Activated CD4-positive, alpha-beta T cell treated with anti-CD3 and anti-CD28 coated beads for 48 hours (primary cell): ENCODE measurements at places on chromosomes 11 and 22.
A peak's percentile ranks its signal among the peaks of the same experiment; 100 is the strongest.

DNA sequence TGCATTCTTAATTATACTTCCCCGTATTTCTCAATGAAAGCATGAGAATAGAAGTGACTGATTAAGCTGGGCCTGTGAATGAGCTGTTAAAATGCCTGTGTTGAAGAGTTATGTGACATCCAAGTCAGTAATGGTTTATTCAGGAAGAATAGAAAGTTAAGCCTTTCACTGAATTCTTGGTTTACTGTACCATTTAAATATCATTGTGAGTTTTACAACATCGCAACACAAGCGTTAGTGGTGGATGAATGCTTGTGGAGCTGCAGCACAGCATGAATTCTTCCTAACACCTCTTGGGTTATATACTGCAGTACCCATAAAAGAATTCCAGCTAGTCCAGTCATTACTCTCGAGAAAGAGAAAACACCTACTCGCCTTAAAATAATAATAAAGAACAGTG is 257.8 kb downstream of the JRKL start:
- DNase-seq: no peak

- no peak for DNase-seq
These were observed 7.8 kb downstream of the SSH3 start for GRCh38 chr11:67311051-67311555.

- DNase-seq: no peak
These were observed 19.0 kb downstream of the PSMD13 start for GRCh38 chr11:255816-256215.

GRCh38 chr11:116927163-116927974 is 89.9 kb upstream of the APOA1 start:
- peak; percentile 65 for DNase-seq

DNA sequence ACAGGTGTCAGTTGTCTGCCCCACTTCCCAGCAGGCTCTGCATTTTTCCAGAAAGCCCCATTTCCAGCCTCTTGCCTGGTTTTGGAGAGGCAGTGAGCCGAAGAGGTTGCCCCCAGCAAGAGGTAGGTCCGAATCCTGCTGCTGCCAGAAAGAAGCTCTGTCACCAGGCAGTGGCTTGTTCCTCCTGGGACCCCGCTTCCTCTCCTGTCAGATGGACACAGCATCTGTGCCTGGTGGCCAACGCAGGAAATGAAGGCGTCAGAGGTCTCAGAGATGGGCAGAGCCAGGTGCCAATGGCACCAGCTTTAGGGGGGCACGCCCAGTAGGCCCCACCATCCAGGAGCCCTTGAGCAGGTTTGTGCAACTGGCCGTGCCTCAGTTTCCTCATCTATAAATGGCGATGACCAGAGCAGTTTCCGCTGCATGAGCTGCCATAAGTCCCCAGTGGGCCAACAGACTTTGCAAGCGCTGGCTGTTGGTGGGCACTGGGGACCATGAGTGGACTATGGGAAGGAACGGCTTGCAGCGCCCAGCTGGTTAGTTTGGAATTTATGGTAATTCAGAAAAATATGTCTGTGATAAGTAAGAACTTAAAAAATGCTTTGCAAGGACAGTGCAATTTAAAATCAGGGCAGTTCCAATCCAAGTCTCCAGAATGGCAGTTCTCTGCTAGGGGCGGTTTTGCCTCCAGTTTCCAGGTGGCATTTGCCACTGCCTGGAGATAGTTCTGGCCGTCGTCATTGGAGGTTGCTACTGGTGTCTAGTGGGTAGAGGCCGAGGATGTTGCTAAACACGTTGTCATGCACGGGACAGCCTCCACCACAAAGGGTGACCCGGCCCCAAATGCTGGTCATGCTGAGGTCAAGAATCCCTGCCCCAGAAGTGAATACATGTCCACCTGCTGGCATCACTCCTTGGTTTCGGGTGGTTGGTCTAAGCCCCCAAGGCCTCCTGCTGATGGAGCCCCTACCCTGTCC is 2.3 kb upstream of the OSBPL5 start:
- DNase-seq: no peak

GRCh38 chr11:131840545-131840944 is 470.1 kb downstream of the NTM start:
- DNase-seq: no peak

GRCh38 chr11:17979770-17980371 is 33.0 kb downstream of the SERGEF start:
- peak; percentile 33 for DNase-seq

- DNase-seq: no peak
These were observed 142.7 kb downstream of the LRRC4C start for GRCh38 chr11:41316751-41317150.

DNA sequence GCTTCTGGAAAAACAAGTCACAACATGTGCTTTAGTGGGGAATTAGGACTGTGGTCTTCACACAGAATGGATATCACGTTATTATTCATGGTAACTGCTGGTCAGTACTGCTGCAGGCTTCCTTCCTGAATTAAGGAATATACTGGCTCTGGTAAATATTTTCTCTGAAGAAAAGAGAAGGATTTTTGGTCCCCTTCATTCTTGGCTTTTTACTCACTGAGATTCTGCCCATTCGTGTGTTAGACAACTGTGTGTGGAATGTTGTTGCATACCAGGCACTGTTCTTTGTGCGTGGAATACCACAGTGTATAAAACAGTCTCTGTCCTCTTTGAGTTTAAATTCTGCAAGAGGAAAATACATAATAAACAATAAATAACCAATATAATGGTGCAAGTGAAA is 80.3 kb downstream of the ALX4 start:
- DNase-seq: no peak

DNA sequence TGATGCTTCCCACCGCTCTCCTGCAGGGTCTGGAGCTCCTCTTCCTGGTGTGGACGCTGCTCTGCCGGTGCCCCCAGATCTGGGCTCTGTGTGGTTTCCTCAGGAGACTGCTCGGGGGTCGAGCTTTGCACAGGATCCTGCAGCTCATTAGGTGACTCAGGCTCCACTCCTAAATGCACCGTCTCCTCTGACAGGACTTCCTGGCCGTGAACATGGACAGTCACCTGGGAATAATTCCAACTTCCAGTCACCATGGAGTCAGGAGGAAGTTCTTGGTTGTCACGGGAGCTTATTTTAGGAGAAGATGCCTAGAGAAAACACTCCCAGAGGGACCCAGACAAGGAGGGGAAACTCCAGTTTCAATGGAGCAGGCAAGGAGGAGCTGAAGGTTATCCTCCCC is 11.9 kb downstream of the ZNF202 start:
- DNase-seq: no peak

- DNase-seq: peak; percentile 91
These were observed 27.7 kb downstream of the CACNA1I start for GRCh38 chr22:39598017-39598965.

DNA sequence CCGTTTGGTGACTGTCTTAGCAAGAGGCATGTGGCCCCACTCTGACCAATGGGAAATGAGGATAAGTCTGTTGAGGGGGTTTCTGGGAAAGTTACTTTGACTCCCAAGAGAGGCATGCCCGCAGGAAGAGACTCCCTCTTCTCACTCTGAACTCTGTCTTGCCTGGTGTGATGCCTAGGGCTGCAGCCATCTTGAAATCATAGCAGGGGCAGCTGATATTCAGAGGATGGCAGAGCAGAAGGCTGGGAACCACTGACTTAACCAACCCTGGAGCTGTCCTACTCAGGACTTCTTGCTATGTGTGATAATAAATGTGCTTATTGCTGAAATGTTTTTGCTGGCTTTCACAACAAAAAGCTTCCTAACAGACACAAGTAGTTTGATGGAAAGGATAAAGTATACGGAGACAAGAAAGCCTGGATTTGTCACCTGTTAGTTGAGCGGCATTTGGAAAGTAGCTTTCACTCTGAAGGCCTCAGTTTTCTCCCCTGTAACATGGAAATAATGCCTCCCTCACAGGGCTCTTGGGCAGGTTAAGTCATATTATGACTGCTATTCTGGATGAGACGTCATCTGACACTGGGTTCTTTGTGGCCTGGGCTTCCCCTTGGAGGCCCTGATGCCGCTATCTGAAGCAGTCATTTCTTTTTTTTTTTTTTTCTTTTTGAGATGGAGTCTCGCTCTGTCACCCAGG is 128.5 kb downstream of the CEP164 start:
- DNase-seq: peak; percentile 57

DNA sequence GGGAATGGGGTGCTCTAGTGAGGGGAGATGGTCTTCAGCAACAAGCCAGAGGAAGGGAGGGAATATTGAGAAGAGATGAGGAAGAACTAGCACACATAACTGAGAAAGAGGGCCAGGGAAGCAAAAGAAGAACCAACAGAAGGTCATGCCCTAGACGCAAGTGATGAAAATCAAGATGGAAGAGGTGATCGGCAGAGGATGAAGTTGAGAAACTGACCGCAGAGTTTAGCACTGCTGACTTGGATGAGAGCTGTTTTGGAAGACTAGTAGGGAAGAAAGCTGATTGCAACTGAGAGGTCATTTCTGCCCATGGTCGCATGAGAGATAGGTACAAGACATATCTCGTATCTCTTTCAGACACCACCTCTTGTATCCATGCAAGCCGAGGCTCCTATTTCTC is 2.9 kb downstream of the SPINDOC start:
- DNase-seq: no peak

GRCh38 chr11:4454021-4454420 is 4.9 kb downstream of the OR52K2 start:
- DNase-seq: no peak

GRCh38 chr22:20552443-20553401 is 45.3 kb downstream of the MED15 start:
- DNase-seq: no peak

DNA sequence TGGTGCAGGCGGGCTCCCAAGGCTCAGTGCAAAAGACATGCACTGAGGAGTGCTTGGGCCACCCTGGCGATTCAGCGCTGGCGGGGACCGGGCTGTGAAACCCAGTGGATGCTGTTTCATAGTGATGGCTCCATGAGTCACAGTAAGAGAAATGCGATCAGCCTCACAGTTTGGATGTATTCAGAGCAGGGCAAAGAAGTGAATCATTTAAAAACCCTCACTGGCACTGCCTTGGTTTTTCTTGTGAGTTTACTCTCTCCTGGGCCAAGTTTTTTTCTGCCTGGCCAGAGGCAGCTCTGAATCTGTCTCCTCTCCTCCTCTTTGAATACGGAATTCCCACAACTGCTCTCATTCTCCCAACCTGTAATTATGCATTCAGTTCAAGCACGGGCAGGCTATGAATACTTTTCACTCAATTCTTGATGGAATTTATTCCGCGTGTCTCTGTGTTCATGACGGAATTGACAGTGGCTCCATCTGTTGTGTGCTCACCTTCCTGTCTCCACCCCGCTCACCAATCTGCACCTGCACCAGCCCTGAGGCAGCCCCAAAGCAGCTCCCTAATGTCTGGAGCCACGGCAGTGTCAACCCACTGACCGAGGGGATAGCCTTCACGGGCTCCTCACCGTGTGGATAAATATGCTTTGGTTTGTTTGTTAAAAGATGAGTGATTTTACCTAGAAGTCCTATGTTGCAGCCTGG is 14.9 kb downstream of the ADAMTS8 start:
- DNase-seq: peak; percentile 51

DNA sequence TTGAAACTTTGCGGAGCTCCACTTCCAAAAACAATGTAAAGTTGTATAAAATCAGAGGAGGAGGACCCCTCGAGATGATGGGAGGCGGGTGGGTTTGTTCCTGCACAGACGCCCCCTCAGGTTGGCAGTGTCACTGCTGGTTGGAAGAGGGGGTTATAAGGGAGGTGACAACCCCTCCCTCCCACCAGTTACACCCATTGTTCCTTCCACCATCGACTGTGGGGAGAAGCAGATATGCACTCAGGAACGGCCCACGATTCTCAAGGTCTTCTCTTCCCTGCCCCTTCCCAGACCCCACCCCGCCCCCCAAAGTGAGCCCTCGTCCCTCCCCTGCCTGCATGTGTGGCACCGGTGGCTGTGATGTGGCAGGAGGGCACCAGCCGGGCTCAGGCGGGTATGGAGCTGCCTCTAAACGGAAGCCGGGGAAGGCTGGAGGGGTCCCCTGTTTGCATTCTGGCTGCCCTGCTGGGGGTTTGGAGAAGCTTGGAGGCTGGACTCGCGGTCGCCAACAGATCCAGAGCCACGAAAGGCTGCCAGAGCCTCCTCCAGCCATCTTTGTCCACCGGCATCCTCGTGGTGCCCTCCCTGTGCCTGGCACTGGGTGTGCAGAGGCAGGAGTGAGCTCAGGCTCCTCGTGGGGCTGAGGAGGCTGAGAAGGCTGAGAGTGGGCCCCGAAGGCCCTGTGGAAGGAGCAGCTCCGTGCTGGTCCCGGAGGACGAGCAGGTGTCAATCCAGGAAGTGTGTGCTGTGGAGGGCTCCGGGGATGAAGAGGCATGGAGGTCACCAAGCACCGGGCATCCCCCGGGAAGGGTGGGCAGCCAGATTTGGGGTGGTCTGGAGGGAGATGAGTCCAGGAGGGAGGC is 778 bp downstream of the KDELR3 start:
- DNase-seq: no peak

DNA sequence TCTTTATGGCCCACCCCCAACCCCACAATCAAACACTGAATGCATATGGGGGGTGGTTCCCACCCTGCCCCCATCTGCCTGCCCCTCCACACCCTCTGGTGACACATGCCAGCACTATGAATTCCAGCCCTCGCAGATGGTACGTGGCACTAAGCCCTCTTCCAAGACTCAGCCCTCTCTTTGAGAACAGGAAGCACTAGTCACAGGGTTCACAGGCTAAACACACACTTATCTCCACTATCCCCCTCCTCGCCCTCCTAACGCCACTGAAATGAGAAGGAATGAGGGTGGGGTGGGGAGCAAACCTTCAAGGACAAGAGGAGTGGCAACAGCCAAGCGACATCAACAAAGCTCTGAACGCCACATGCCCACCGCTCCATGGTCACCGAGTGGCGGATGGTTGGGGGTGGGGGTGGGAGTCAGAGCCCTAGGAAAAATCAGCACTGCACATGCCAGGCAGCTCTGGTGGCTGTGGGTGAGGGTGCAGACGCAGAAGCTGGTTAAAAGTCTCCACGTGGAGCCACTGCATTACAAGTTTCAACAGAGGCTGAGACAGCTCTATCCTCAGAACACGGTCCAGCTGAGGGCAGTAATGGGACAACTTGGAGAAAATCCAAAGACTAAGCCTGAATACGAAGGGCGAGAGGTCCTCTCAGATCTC is 33.6 kb downstream of the TMEM184B start:
- DNase-seq: no peak

DNA sequence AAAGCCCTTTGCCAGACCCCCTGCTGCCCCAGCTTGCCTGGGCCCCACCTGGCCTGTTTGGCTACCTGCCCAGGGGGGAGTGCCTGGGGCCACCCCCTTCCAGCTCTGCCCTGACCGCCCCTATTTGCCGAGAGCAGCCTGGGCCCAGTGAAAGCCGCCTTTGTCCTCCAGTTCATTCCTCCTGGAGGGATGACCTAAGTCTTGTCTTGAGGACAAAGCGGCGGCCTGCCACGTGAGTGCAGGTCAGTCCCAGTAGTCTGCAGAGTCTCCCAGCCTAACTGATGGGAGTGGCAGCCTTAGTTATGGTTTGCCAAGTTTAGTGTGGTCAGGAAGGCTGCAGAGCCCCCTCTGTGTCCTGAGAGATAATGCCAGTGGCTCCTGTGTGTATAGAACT is 115.9 kb upstream of the CRYBB3 start:
- DNase-seq: no peak

- no peak for DNase-seq
These were observed 13.5 kb upstream of the HMOX1 start for GRCh38 chr22:35367331-35367886.

DNA sequence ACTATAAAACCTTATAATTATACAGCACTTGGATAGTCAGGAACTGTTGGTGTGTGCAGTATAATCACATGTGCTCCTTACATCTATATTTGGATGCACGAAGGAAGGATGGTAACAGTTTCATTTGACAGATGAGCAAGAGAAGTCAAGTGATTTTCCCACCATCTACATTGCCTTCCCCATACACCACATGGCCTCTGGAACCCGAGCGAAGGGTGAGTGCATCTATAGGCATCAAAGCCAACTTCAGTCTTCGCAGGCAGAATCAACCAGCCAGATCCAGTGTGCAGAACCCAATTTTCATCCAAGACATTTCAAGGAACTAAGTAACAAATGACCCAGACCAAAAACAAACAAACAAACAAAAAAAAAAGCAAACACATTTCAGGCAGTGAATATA is 85.1 kb upstream of the BLID start:
- DNase-seq: no peak
